Dermis blood vessel endothelial cell (primary cell): ENCODE measurements at places on chromosomes 11 and 22. TPM values are rescaled to one million over a fixed set of nuclear protein-coding genes. Genes with fewer than 3 reads are reported as not detected.

The LRRC32 gene
- total RNA-seq = 80.8 and 98.6 TPM in 2 replicates

The C11orf16 gene
- not detected in 2 replicates for total RNA-seq

The PRODH gene
- 0.05 and 1.0 TPM in 2 replicates for total RNA-seq

The FREY1 gene
- total RNA-seq = 0.70 and 0.85 TPM in 2 replicates

The PGGHG gene
- 15.1 and 28.4 TPM in 2 replicates for total RNA-seq

The RBM14 gene
- total RNA-seq = 29.3 and 44.7 TPM in 2 replicates

The CARNS1 gene
- 0.17 and 0.23 TPM in 2 replicates for total RNA-seq

The GRM5 gene
- total RNA-seq = under 0.01 TPM in 1 of 2 replicates, not detected in the other

The TRIM6 gene
- total RNA-seq = 1.0 and 3.3 TPM in 2 replicates

The CABP7 gene
- total RNA-seq = not detected in 2 replicates

The SPTBN2 gene
- total RNA-seq = 36.8 and 50.4 TPM in 2 replicates

The OR8G5 gene
- not detected in 2 replicates for total RNA-seq

The SAA2 gene
- total RNA-seq = 0.70 and 2.0 TPM in 2 replicates

The MUC5B gene
- total RNA-seq = not detected in 2 replicates

The MYO7A gene
- total RNA-seq = 7.7 and 8.7 TPM in 2 replicates

The WNT7B gene
- not detected in 2 replicates for total RNA-seq

The ASPHD2 gene
- 1.0 and 1.2 TPM in 2 replicates for total RNA-seq

The SLC3A2 gene
- total RNA-seq = 77.9 and 84.9 TPM in 2 replicates

The F2 gene
- total RNA-seq = not detected in 2 replicates

The NAV2 gene
- 6.8 and 10.0 TPM in 2 replicates for total RNA-seq

The DMC1 gene
- total RNA-seq = 0.85 and 1.8 TPM in 2 replicates

The APOA5 gene
- total RNA-seq = not detected in 2 replicates

The LRRC75B gene
- 3.4 and 6.3 TPM in 2 replicates for total RNA-seq

The SYCE3 gene
- total RNA-seq = not detected in 2 replicates

The HBD gene
- total RNA-seq = not detected in 2 replicates

The OR4X1 gene
- total RNA-seq = not detected in 2 replicates

The B4GALNT4 gene
- 0.42 and 5.6 TPM in 2 replicates for total RNA-seq

The GUCY1A2 gene
- total RNA-seq = under 0.01 and 0.17 TPM in 2 replicates
